ENCODE measurements at places on chromosomes 3 and 15.
A peak's percentile ranks its signal among the peaks of the same experiment; 100 is the strongest.

DNA sequence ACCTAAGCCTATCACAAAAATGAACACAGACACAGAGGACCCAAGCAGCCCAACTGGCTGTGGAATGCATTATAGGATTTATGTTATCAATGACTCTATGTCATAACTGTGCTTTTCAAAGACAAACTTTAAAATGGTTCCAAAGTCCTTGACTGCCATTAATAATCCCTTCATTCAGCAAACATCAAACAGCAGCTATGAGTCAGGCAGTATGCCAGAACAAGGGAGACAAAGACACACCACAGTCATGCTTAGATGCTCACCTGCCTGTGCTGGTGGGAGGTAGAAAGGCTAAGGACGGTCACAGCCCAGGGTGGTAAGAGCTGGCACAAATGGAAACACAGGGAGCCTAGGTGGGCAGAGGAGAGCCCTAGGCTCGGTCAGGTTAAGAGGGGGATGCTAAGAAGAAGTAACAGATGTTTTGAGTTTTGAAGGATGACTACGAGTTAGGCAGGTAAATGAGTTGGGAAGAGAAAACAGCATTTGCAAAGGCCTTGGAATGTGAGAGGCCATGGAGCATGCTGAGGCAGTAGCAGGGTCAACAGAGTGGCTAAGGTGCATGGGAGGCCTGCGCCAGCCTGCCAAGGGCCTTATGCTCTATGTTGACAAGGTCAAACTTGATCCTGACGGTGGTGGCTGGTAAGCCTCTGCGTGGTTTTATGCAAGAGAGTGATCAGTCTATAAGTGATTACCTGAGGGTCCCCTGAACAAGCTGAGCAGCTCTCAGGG lies 23.0 kb downstream of the NMNAT3 start:
- no peak for DNase-seq

DNA sequence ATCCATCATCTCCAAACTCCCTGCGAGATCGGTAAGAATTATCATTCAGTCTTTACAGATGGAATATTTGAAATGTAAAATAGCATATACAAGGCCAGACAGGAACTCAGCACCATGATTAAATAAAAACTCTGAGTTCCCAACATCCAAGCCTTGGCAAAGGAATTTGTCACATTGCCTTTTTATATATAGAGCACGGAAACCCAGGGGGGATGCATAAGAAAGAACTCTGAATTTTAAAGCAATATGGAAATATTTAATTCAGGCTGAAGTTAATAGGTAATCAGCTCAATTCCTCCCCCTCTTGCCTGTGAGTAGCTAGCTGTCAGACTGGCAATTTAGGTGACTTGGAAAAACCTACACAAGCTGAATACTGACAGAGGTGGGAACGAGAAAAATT lies 217.9 kb upstream of the KCNMB2 start:
- no peak for DNase-seq

- peak; percentile 80 for DNase-seq
Measured at GRCh38 chr15:63587527-63587926, 9.7 kb upstream of the FBXL22 start.

DNA sequence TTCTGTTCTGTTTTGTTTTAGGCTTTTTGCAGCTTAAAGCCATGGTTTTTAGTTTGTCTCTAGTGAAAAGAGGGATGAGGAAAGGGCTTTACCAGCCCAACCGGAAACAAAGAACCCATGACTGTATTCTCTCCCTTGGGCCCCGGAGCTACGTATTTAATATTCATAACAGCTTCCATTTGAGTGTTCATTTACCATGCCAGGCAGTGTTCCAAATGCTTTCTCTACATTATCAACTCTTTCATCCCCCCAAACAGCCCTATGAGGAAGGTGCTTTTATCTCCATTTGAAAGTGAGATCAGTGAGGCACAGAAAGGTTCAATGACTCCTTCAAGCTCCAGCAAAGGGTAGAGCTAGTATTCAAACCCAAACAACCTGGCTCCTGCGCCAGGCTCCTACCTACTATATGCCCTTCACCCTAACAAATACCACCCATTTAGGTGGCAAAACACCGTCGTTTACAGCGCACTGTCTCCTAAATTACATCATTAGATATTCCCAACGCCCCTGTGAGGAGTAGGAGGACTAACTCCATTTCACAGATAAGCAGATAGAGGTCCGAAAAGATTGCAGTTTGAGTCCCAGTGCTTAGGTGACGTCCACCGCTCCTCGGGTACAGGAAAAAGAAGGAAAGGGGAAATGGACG lies 27.9 kb downstream of the GTPBP8 start:
- DNase-seq, result peak; percentile 32

DNA sequence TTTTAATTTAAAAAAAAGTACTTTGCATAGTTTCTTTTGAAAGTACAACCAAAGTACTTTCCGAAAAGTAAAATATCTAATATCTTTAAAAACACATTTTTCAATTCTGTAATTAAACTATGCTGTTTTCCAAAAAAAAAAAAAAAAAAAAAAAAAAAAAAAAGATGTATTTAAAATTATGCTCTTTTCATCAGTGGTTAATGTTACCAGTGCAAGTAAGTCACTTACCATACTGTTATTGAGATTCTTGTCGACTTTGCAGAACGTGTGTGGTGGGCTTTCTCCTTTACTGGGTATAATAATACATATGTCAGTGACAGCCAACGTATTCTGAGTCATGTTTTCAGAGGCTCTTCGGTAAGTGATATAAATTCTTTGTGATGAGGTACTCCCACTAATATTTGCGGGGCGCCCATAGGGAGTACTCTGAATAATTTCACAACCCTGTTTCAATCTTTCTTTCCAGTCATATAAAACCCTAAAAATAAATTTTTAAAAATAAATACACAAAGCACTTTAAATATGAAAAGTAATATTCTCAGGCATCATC lies 39.9 kb downstream of the DENND4A start:
- no peak for DNase-seq

GRCh38 chr3:37949866-37950265 lies 40.7 kb upstream of the VILL start:
- DNase-seq, result peak; percentile 65

DNA sequence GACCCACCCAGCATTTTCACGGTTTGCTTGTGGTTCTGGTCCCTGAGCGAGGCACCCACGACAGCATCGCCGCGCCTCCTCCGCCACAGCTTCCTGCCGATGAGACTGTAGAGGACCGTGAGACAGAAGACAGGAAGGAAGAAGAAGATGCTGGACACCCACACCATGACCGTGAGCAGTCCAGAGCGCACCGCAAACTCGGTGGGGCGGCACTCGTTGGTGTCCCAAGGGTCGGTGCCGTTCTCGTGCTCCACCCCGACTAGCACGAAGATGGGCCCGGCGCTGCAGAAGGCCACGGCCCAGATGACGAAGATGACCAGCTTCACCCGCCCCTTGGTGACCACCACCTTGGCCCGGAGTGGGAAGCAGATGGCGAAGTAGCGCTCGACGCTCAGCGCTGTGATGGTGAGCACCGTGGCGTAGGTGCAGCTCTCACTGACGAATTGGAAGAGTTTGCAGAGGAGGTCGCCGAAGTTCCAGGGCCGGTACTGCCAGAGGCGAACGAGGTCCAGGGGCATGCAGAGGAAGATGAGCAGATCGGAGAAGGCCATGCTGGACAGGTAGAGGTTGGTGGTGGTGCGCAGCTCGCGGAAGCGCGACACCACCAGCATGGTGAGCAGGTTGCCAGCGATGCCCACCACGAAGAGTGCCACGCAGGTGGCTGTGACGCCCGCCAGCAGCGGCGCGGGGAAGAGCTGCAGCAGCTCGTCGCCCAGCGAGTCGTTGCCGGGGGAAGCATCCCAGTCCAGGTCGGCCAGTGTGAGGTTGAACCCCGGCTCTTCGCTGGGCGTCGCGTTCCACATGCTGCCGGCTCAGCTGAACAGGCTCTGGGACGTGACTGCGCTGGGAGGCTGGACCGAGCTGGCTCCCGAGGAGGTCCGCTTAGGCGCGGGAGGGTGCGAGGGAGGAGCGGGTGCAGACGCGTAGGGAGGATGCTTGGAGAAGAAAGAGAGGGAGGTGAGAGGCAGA lies at the start of gene GHSR:
GHSR (minus strand) TSS at position 846 of the 969 bp plus-strand sequence; CDS start at position 803, 43 bp downstream.
- no peak for DNase-seq

GRCh38 chr15:90062023-90062442 lies 40.2 kb downstream of the IDH2 start:
- peak; percentile 31 for DNase-seq

DNA sequence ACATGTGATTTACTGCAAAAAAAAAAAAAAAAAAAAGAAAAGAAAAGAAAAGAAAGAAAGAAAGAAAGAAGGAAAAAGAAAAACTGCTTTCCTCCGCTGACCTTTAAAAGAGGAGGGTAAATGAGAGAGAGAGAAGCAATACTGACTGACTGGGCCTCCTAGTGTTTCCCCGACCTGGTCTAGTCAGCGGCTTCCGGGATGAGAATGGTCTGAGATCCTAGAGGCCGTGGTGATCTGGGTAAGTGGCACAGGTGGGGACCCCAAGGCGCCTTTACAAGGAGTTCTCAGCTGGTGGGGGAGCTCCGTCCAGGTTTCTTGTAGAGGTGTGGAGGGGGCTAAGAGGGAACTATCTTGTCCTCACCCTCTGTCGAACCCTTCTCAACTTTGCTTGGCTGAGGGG lies 223.1 kb downstream of the MEIS2 start:
- DNase-seq, result no peak

GRCh38 chr15:83926116-83926515 lies 272.2 kb downstream of the ADAMTSL3 start:
- no peak for DNase-seq

GRCh38 chr3:30233913-30234646 lies 372.3 kb upstream of the TGFBR2 start:
- DNase-seq, result no peak

DNA sequence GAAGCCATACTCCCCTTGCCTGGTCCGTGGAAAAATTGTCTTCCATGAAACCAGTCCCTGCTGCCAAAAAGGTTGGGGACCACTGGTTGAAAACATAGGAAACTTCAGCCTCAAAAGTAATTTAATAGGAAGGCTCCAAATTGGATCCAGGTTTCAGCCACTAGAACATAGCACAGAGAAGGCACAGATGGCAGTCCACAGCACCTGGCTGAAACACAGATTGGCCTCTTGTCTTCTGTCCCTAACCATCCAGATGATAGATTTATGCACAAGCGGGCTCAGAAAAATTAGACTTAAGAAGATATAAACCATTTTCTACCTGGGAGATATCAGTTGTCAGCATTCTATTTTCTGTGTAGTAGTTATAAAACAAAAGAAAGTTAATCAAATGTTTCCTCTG lies 397.1 kb downstream of the CNTN4 start:
- DNase-seq, result no peak

DNA sequence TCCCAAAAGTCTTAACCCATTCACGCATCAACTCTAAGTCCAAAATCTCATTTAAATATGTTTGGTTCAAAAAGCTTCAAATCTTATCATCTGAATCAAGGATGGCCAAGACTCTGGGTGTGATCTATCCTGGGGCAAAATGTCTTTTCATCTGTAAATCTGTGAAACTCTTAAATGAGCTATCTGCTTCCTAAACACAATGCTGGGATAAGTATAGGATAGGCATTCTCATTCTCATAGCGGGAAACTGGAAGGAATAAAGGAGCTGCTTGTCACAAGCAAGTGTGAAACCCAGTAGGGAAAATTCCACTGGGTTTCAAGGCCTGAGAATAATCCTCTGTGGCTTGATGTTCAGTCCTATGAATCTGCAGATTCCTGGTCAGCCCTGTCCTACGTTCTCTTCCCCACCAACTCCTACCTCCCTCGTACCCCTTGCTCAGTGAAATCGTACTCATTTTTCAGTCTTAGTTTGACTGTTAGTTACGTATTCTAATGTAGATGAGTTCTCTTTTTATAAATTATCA lies 156.7 kb downstream of the EPHA3 start:
- no peak for DNase-seq

DNA sequence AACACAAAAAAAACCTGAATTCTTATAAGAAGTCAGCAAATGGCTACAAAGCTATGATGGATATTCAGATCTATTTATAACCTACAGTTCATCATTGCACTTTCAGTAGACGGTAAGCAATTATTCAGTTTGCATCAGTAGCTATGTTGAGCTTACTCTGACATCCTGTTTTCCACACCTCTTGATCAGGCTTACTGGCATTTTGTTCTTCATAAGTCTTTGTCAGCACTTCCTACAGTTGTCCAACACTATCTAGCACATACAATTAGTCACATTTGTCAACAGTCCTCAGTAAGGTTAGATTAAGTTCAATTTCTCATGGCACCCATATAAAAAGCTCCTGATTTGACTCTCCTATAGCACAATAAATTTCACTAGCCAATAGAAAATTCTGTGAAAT lies 71.2 kb upstream of the ST3GAL6 start:
- no peak for DNase-seq

DNA sequence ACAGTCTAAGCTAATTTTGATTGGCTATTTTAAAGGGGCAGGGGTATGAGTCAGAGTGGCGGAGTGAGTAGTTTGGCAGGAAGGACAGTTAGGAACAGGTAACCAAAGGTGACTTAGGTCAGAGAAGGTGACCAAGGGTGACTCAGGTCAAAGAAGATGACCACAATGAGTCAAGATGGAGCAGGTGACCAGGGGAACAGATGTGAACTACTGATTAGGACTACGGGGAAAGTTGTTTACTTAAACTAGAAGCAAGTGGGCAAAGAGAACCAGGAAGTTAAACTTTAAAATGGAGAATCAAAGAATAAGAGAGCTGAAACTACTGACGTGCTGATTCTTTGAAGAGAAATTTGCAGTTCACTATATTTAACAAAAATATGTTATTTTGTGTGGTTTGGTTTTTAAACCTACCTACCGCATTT lies 14.1 kb upstream of the CA12 start:
- no peak for DNase-seq

GRCh38 chr3:141303481-141304223 lies 64.7 kb upstream of the ZBTB38 start:
- DNase-seq, result peak; percentile 83

- no peak for DNase-seq
Measured at GRCh38 chr15:37618353-37618752, 316.1 kb upstream of the TMCO5A start.

- no peak for DNase-seq
Measured at GRCh38 chr15:73517566-73517965, 74.6 kb downstream of the REC114 start.

DNA sequence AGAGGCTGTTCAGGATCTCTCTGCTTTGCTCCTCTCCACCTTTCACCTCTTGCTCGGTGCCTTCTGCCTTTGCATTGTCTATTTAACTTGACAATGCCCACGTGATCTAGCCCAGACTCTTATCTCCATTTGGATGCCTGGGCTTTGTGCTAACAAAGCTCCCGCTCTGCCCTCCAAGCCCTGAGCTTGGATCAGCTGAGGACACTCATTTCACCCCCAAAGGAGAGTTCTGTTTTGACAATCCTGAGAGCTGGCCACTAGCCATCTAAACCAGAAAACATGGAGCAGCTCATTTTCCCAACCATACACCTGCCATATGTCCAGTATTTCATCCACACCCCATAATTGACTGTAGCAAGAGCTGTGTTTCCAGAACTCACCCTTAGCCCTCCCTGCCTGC lies 12.8 kb downstream of the GPR176 start:
- no peak for DNase-seq

GRCh38 chr3:99505646-99506269 lies 132.6 kb upstream of the COL8A1 start:
- peak; percentile 99 for DNase-seq

GRCh38 chr15:74511583-74511982 lies 29.4 kb upstream of the ARID3B start:
- no peak for DNase-seq
